Right ventricle myocardium inferior (tissue), 1 donor: ENCODE measurements at places on chromosomes 7 and 10.
A peak's percentile ranks its signal among the peaks of the same experiment; 100 is the strongest.

GRCh38 chr7:150340024-150340749 lies 1.2 kb downstream of the RARRES2 start:
- peak; percentile 73 for DNase-seq

GRCh38 chr10:81843042-81843441 lies 32.0 kb upstream of the NRG3 start:
- DNase-seq: no peak

DNA sequence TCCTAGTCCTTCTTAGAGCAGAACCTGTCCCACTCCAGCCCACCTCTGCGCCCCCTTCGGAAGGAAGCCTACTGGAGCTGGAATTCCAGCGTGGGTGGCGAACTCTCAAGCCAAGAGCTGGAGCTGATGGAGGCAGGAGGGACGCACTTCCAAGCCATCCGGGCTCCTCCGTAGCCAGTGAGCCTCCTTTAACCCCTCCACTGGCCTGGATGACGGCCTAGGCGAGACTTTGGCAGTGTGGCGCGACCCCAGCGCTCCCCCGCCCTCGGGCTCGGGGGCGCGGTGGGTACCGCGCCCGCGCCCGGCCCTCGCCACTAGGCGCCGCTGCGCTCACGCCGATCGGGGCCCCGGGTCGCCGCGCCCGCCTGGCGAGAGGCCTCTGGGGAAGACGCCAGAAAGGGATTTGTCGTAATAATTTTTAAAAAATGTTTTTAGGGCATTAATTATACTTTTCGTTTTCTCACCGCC lies 5.1 kb upstream of the EMX2 start:
- no peak for DNase-seq

- DNase-seq: no peak
These were observed 28.3 kb downstream of the OGDHL start for GRCh38 chr10:49733866-49734265.

DNA sequence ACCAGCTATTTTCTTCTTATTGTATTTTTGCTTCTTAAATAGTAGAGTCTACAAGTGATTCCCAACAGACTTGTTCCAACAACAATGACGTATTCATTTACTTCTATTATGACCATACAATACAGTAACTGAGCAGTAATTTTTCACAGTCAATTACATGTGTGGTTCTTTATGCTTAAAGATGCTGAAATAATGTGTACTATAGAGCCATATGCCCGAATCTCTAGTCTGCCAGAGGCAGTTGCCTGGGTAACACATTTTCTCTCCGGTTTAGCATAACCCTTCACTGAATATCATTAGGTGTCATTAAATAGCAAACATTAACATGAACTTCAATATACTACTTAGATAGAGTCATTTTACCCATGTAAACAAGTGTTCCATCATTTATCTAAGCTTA lies 75.0 kb downstream of the SLC25A13 start:
- no peak for DNase-seq

- no peak for DNase-seq
These were observed 266.2 kb downstream of the CREB5 start for GRCh38 chr7:28678431-28678965.

DNA sequence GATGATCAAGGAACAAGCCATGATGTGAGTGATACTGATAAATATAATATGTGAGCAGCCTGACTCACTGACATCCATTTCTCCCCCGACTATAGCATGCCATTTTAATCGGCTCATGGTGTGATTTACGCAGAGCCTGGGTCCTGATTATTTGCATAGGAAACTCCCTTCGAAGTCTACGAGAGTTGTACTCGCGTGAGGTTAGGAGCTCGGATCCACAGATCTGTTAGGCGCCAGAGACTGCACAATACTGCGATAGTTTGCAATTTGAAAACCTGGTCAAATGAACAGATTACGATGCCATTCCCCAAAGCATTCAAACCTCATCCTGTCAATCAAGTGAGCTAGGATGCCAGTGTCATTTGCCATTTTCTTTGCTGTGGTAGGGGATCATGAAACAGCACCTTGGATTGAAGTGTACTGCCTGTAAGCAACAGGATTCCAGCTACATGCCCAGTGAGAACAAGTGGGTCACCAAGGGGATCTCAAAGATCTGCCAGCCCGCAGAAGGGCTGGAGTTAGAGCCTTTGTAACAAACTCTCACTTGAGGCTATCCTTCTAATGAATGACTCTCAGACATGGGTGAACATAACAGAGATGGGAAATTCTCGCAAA lies 158.3 kb downstream of the FRMD4A start:
- DNase-seq: no peak

- no peak for DNase-seq
These were observed 425.1 kb upstream of the NPVF start for GRCh38 chr7:25653384-25653783.
